ENCODE measurements at places on chromosomes 4 and X. TPM values are rescaled to one million over a fixed set of nuclear protein-coding genes. Genes with fewer than 3 reads are reported as not detected.

SLC4A4 gene
- 0.39 TPM for polyA plus RNA-seq

TMPRSS11E gene
- 455 TPM for polyA plus RNA-seq

APLN gene
- polyA plus RNA-seq, result 0.31 TPM

TENM3 gene
- polyA plus RNA-seq, result 0.39 TPM

OCRL gene
- 6.4 TPM for polyA plus RNA-seq

ADGRL3 gene
- polyA plus RNA-seq, result 0.12 TPM

SYP gene
- polyA plus RNA-seq, result 0.79 TPM

SLC26A1 gene
- polyA plus RNA-seq, result 0.49 TPM

GIMD1 gene
- polyA plus RNA-seq, result not detected

SPANXA2 gene
- polyA plus RNA-seq, result not detected

G3BP2 gene
- polyA plus RNA-seq, result 28.2 TPM

SPANXD gene
- not detected for polyA plus RNA-seq

MAP3K15 gene
- 0.04 TPM for polyA plus RNA-seq

MAMLD1 gene
- 1.1 TPM for polyA plus RNA-seq

EVC2 gene
- polyA plus RNA-seq, result 1.6 TPM

Data from esophagus (tissue), 2 donors.